ENCODE measurements at places on chromosomes 6 and 20. TPM values are rescaled to one million over a fixed set of nuclear protein-coding genes. Genes with fewer than 3 reads are reported as not detected.

PROKR2 gene
- not detected for total RNA-seq

- no peaks in the 10 kb centered on the region for H3K27me3 ChIP-seq
- 0 out of 2 replicates have a peak, but pooled peaks cover 7% of the 10 kb centered on the region for H3K4me1 ChIP-seq
- H3K27ac ChIP-seq: peak overlapping the region; percentile 55
- H3K36me3 ChIP-seq: no peaks in the 10 kb centered on the region
- H3K4me3 ChIP-seq: peak overlapping the region; percentile 76
- peak; percentile 74 for DNase-seq
Measured at GRCh38 chr20:45407067-45407745, 883 bp upstream of the DBNDD2 start.

- no peaks in the 10 kb centered on the region for H3K36me3 ChIP-seq
- peak; percentile 41 for DNase-seq
- H3K27me3 ChIP-seq: no peaks in the 10 kb centered on the region
- H3K4me3 ChIP-seq: no peak overlapping the region
- H3K27ac ChIP-seq: no peak overlapping the region
Measured at GRCh38 chr6:165920896-165921671, 246.6 kb downstream of the TBXT start.

DNA sequence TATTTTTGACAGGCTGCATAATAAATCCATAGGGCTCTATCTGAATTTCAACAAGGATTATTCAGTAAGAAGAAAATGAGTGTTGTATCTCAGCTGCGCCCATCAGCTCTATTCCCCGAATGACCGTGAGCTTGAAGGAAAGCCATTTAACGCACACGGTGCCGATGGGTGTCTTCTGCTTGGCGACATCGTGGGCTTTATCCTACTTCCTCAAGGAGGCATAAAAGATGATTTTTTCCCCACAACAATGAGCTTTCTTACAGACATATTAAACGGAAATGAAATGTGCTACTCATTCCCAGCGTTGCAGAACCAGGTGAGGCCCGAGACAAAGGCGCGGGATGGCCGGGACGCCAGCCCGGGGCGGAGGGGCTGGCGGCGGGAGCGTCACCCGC lies 710 bp downstream of the DYNLT1 start:
- peak; percentile 47 for DNase-seq
- H3K4me1 ChIP-seq: peaks cover 37% of the 10 kb centered on the region
- H3K36me3 ChIP-seq: peaks cover 4% of the 10 kb centered on the region
- H3K27ac ChIP-seq: peak overlapping the region; percentile 95

GRCh38 chr6:118284736-118285360 lies 263.2 kb upstream of the PLN start:
- no peaks in the 10 kb centered on the region for H3K36me3 ChIP-seq
- peak; percentile 55 for DNase-seq
- H3K4me3 ChIP-seq: no peak overlapping the region
- no peak overlapping the region for H3K27ac ChIP-seq
- no peaks in the 10 kb centered on the region for H3K27me3 ChIP-seq

GRCh38 chr20:41342474-41343464 lies 2.1 kb downstream of the LPIN3 start:
- no peak overlapping the region for H3K4me3 ChIP-seq
- no peak overlapping the region for H3K27ac ChIP-seq
- H3K27me3 ChIP-seq: no peaks in the 10 kb centered on the region
- no peaks in the 10 kb centered on the region for H3K4me1 ChIP-seq
- no peak for DNase-seq

DNA sequence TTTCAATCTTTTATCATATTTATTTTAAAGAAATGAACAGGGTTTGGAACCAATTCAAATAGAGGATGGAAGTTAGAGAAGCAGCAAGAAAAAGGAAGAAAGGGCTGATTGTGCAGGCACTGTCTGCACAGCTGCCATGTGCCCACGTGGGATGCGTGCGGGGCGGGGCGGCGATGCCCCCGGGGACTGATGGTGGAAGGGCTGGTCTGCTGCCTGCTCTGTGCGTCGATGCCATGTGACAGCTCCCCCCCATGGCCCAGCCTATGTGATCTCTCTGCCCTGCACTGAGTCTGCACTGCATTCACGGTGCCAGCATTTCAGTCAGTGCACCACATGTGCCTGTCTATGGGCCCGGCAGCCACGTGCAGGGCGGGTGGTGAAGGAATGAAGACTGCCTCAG lies 96.4 kb downstream of the IRF4 start:
- no peaks in the 10 kb centered on the region for H3K27me3 ChIP-seq
- no peak overlapping the region for H3K27ac ChIP-seq
- no peak for DNase-seq
- H3K36me3 ChIP-seq: peaks cover 13% of the 10 kb centered on the region
- H3K4me1 ChIP-seq: no peaks in the 10 kb centered on the region

GRCh38 chr20:10856237-10857015 lies 182.6 kb upstream of the JAG1 start:
- no peak for DNase-seq
- H3K4me3 ChIP-seq: no peak overlapping the region
- no peak overlapping the region for H3K27ac ChIP-seq
- H3K36me3 ChIP-seq: no peaks in the 10 kb centered on the region
- peaks cover 20% of the 10 kb centered on the region for H3K4me1 ChIP-seq
- no peaks in the 10 kb centered on the region for H3K27me3 ChIP-seq

GRCh38 chr6:24990236-24990845 lies 54.6 kb upstream of the RIPOR2 start:
- H3K36me3 ChIP-seq: 0 out of 2 replicates have a peak, but pooled peaks cover 3% of the 10 kb centered on the region
- H3K27me3 ChIP-seq: no peaks in the 10 kb centered on the region
- DNase-seq: peak; percentile 38
- no peak overlapping the region for H3K27ac ChIP-seq

- no peak overlapping the region for H3K27ac ChIP-seq
- no peaks in the 10 kb centered on the region for H3K27me3 ChIP-seq
- no peaks in the 10 kb centered on the region for H3K36me3 ChIP-seq
- H3K4me3 ChIP-seq: no peak overlapping the region
Measured at GRCh38 chr6:88666901-88667300, 296.5 kb downstream of the RNGTT start.

DNA sequence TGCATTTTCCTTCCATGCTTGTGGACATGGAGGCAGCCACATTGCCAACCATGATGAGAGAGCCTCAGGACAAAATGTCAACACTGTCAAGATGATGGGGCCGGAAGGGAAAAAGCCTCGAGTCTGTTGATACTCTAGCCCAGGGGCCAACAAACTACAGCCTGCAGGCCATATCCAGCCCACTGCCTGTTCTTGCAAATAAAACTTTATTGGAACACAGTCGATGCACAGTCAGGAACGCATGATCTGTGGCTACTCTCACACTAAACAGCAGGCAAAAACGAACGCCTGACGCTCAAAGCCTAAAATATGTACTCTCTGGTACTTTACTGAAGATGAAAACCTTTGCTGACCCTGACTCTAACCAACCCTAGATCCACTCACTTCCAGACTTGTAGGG lies 72.3 kb downstream of the BMP7 start:
- no peaks in the 10 kb centered on the region for H3K36me3 ChIP-seq
- H3K4me1 ChIP-seq: peaks cover 22% of the 10 kb centered on the region
- H3K4me3 ChIP-seq: no peak overlapping the region
- no peak for DNase-seq

GRCh38 chr6:36340618-36341454 lies 4.1 kb upstream of the BNIP5 start:
- peak; percentile 83 for DNase-seq
- H3K4me1 ChIP-seq: no peaks in the 10 kb centered on the region
- H3K4me3 ChIP-seq: peak overlapping the region; percentile 51
- no peak overlapping the region for H3K27ac ChIP-seq

DNA sequence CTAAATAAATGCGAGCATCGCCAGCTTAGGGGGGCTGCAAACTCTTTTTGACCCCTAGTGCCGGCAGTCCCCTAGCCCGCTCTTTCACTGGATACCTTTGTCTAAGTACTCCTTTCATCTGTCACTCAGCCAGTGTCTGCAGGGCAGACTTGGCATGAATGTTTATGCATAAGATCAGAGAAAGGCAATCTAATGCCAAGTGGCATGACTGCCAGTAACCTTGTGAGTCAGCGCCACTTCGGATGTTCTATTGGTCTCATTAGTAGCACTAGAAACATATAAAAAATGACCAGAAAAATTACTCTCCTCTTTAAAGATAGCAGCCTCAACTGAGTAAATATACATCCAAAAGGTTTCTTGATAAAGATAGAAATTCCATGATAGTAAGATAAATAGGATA lies 192.2 kb downstream of the TBC1D32 start:
- no peak overlapping the region for H3K4me3 ChIP-seq
- no peaks in the 10 kb centered on the region for H3K27me3 ChIP-seq
- peak; percentile 9 for DNase-seq
- H3K27ac ChIP-seq: no peak overlapping the region
- no peaks in the 10 kb centered on the region for H3K36me3 ChIP-seq
- peaks cover 14% of the 10 kb centered on the region for H3K4me1 ChIP-seq

GRCh38 chr6:14513496-14514393 lies 396.2 kb downstream of the CD83 start:
- DNase-seq: no peak
- H3K27me3 ChIP-seq: no peaks in the 10 kb centered on the region
- peaks cover 25% of the 10 kb centered on the region for H3K4me1 ChIP-seq
- H3K4me3 ChIP-seq: no peak overlapping the region
- H3K27ac ChIP-seq: no peak overlapping the region
- no peaks in the 10 kb centered on the region for H3K36me3 ChIP-seq

GRCh38 chr20:55513954-55514353 lies 491.4 kb downstream of the CBLN4 start:
- H3K36me3 ChIP-seq: no peaks in the 10 kb centered on the region
- H3K27me3 ChIP-seq: no peaks in the 10 kb centered on the region
- no peaks in the 10 kb centered on the region for H3K4me1 ChIP-seq
- no peak overlapping the region for H3K27ac ChIP-seq
- no peak for DNase-seq
- H3K4me3 ChIP-seq: no peak overlapping the region

DNA sequence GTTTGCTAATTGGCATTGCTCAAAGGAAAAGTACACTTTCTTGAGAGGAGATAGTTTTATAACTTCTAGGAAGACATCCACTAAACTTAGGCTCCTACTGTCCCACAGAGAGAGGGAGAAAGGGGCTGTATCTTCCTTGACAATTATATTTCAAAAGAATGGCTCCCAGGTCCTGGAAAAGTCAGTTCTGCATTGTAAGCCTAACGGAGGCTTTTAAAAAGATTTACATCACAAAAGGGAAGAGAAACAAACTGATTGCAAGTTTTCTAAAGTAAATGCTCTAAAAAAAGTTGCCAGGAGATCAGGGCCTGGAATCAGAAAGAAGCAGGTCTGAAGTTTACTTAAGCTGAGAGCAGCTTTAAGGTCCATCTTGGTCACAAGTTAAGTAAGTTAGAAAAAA lies 839.5 kb downstream of the FRK start:
- no peaks in the 10 kb centered on the region for H3K36me3 ChIP-seq
- DNase-seq: no peak
- H3K27ac ChIP-seq: no peak overlapping the region
- no peak overlapping the region for H3K4me3 ChIP-seq
- H3K27me3 ChIP-seq: no peaks in the 10 kb centered on the region

DNA sequence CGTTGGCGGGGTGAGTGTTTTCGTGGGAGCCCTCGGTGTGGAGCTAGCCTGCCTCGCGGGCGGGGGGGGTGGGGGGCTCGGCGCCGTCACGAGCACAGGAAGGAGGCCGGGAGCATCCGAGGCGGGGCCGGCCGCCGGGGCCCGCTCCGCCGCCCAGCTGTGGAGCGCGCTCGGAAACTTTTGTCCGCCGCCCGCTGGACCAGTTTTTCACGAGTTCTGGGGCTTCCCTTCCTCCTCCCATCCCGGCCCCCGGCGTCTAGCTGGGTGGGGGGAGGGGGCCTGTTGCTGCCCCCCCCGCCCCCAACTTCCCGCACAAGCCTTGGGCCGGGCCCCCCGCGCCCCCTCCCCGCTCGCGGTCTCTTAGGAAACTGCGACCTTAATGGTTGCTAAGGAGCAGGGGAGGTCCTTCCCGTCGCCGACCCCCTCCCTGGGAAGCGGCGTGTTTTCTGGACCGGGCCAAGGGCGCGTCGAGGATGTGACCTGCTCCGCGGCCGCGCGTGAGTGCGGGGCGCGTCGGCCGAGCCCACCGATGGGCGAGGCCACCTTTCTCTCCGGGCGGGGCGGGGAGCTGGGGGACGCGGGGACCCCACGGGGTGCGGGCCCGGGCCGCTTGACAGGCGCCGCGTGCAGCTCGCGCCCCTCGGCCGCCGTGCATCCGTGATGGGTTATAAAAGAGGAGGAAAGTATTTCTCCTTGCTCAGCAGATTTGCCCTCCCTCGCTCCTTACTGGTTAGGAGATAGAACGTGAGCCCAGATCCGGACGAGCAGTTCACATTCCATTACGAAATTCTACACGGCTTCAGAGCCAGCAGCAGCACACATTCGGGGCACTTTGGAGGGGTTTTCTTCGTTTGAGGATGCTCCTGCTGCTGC lies 1.4 kb downstream of the RREB1 start:
- H3K4me3 ChIP-seq: peak overlapping the region; percentile 92
- H3K4me1 ChIP-seq: peaks cover 37% of the 10 kb centered on the region
- peak; percentile 92 for DNase-seq
- H3K36me3 ChIP-seq: no peaks in the 10 kb centered on the region
- peak overlapping the region; percentile 81 for H3K27ac ChIP-seq

All from GM23248 (cell line).